Iris pigment epithelial cell (primary cell): ENCODE measurements at places on chromosomes 2 and 18.

GRCh38 chr2:135685361-135685760 is 56.3 kb upstream of the UBXN4 start:
- DNase-seq = peak; percentile 88

- DNase-seq = no peak
These were observed 104.9 kb downstream of the STPG4 start for GRCh38 chr2:47050021-47050760.

- peak; percentile 66 for DNase-seq
These were observed 63.3 kb downstream of the TGOLN2 start for GRCh38 chr2:85264471-85264870.

GRCh38 chr2:137842430-137842829 is 121.8 kb upstream of the HNMT start:
- no peak for DNase-seq

DNA sequence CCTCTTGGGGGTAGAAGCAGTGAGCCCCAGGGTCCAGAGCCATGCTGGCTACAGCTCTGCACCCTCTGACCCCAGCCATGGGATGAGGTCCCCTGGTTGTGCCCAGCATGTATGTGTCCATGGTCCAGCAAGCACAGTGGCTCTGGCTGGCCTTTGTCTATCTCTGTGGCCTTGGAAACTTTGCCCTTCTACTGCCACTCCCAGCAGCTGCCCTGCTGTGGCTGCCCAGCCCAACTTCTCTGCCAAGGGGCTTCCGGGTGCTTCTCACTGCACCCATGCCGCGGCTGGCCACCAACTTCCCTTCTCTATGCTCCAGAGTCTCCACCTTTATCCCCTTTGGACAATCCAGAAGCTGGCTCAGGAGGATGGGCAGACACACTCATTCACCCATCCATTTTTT is 18.8 kb downstream of the TMEM185B start:
- DNase-seq = no peak

DNA sequence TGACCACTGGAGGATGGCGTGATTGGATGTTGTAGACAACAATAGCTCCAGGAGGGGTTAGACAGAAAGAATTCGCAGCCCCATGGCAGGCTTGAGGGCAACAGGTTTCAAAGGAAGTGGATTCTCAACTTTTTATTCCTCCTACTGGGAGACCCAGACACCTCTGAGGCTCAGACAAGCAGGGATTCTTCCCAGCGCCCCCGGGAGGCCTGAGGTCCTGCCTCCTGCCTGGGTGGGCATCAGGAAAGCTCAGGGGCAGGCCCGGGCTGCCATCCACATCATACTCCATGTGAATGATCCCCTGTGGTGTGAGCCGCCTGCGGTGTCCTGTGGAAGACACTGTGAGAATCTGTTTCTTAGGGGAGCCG is 203.5 kb downstream of the CYP26B1 start:
- DNase-seq = no peak

- DNase-seq = peak; percentile 0
These were observed 684.6 kb upstream of the FANCL start for GRCh38 chr2:58925676-58926081.

- DNase-seq = no peak
These were observed 27.7 kb upstream of the CPS1 start for GRCh38 chr2:210528716-210529115.

GRCh38 chr18:58937887-58938267 is 73.2 kb downstream of the ZNF532 start:
- peak; percentile 24 for DNase-seq

GRCh38 chr2:221674446-221674845 is 102.3 kb upstream of the EPHA4 start:
- DNase-seq = no peak

- no peak for DNase-seq
These were observed 92.2 kb upstream of the SETBP1 start for GRCh38 chr18:44588508-44588907.

GRCh38 chr2:136114382-136114781 is 3.6 kb downstream of the CXCR4 start:
- no peak for DNase-seq

DNA sequence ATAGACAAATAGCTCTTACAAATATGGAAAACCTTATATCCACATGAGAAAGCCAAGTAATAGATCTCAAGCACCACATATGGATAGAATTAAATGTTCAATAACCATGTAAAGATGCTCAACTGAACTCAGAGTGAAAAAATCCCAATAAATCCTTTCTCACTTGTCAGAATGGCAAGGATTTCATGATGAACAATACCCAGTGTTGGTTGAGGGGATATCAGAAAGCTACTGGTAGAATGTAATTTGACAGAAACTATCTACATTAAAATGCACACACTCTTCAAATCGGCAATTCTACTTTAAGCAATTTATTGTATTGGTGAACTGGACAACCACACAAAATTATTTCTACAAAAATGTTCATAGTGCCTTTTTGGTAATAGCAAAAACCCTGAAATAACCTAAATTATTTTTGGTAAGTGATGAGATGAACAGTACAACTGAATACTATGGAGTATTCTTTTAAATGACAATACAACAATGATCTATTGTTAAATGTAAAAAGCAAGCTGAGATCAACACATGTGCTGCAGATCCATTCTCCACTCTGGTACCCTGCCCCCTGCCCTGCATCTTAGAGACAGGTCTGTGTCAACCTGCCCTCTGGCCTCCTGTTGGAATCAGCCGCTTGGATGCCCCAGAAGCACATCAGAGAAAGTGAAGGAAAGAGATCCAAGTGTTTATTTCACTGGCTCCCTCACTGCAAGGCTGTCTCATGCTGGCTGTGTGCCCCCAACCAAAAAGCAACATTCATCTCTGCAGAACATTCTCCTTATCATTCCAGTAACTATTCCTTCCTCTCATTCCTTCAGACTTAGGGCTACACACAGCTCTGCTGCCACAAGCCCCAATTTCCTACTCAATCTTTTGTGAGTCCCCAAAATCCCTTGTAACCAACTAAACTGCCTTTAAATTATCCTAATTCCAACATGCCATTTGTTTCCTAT is 442.5 kb downstream of the LRATD1 start:
- no peak for DNase-seq

GRCh38 chr2:53397085-53397484 is 370.5 kb upstream of the CHAC2 start:
- no peak for DNase-seq

- DNase-seq = no peak
These were observed 238.2 kb downstream of the SATB2 start for GRCh38 chr2:199219551-199219950.

GRCh38 chr2:99860720-99861375 is 281.5 kb downstream of the AFF3 start:
- DNase-seq = no peak

GRCh38 chr2:206480161-206480560 is 36.8 kb downstream of the ADAM23 start:
- DNase-seq = peak; percentile 77

DNA sequence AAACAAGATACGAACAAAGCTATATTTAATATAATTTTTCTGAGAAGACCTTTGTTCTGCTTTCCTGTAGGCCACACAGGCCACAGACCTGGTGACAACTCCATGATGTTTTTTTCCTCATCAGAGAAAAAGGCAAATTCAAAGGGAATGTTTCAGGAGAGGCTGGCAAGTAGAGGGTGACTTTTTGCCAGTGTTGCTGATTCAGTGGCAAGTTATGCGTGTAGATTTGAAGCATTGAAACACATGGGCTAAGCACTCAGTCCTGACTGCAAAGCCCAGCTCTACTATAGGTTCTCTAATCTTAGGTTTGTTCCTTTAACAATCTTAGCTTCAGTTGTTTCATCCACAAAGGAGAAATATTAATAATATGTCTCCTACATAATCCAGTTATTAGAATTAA is 499.8 kb downstream of the SUCLG1 start:
- no peak for DNase-seq

DNA sequence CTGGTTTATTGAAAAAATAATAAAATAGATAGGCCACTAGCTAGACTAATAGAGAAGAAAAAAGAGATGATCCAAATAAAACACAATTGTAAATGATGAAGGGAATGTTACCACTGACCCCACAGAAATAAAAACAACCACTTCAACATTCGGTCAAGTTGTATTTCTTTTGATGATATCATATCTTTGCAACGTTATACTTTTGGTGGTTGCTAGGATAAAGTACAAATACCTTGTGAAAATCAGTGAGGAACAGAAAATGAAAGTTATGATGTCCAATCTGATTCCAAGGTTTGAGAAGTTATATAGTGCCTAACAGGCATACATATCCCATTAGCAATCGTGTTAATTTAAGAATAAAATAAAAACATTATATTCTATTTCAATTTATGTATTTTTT is 6.6 kb upstream of the ASNSD1 start:
- peak; percentile 81 for DNase-seq

- DNase-seq = no peak
These were observed 361.6 kb downstream of the SOX11 start for GRCh38 chr2:6053743-6054142.

DNA sequence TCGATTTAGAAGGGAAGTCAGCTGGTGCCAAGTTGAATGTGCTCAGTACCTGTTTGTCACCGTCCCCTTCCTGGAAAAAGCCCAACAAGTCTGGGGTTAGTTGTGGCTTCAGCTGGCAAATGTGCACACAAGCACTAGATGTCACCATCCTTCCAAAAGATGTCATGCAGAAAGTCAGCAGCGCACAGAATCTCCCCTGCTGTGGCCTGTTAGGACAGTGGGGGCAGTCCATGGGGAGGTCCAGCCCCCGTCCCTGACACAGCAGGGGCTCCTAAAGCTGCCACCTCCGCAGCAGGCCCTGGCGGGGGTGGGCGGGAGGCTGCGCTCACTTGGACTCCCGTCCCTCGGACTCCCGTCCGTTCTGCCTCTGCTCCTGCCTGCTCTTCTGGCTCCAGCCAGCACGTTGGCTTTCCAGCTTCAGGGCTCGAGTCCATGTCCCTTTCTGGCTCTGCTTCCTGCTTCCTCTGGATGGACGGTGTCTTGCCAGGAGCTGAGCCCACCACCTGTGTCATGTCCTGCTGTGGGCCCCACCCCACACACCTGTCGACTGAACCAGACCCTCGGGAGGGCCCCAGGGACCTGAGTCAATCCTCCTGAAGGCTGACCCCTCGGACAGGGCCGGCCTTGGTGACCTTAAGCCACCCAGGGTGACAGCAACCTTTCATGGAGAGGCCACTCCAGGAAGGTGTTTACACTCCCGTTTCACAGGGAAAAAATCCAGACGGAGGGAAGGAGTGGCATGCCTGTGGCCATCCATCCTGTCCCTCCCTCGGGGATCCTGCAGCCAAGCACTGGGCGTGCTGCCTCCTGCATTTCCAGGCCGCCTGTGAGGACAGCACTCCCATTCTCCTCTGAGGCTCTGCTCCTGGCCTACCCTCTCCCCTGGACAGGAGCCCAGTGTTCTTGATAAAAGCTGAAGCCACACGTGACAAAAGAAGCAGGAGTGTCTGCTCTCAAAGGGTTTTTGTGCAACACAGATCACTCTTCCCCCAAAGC is 8.5 kb downstream of the RAB17 start:
- DNase-seq = peak; percentile 57

- no peak for DNase-seq
These were observed 620 bp downstream of the SLC14A1 start for GRCh38 chr18:45724601-45725000.

DNA sequence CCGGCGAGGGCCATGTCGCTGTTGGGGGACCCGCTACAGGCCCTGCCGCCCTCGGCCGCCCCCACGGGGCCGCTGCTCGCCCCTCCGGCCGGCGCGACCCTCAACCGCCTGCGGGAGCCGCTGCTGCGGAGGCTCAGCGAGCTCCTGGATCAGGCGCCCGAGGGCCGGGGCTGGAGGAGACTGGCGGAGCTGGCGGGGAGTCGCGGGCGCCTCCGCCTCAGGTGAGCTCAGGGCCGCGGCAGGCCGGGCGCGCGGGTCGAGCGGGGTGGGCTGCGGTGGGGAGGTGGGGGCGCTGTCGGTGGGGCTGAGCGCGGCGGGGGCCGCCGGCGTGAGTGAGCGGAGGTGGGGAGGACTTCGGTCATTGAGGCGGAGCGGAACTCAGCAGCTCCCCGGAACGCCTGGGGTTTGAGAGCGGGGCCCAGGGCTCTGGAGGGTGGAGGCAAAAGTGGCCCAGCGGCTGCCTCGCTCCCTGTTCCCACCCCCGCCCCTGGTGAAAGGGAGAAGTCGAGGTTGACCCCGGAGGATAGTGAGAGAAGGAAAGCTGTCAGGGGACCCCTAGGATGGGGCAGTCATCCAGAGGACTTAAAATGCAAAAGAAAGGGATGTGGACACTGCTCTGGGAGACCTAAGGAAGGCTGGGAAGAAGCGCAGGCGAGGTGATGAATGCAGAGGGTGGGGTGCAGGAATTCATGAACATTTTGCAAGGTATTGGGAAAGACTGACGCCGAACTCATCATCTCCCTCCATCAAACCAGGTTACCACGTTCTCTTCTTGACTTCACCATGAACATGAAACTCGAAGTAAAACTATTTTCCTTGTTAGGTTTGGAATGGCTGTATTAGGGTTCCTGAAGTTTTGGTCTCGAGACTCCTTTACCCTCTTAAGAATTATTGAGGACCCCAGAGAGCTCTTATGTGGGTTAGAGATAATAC is 633 bp downstream of the MALT1 start:
- DNase-seq = peak; percentile 68

- no peak for DNase-seq
These were observed 9.8 kb downstream of the POU3F3 start for GRCh38 chr2:104863468-104864279.

DNA sequence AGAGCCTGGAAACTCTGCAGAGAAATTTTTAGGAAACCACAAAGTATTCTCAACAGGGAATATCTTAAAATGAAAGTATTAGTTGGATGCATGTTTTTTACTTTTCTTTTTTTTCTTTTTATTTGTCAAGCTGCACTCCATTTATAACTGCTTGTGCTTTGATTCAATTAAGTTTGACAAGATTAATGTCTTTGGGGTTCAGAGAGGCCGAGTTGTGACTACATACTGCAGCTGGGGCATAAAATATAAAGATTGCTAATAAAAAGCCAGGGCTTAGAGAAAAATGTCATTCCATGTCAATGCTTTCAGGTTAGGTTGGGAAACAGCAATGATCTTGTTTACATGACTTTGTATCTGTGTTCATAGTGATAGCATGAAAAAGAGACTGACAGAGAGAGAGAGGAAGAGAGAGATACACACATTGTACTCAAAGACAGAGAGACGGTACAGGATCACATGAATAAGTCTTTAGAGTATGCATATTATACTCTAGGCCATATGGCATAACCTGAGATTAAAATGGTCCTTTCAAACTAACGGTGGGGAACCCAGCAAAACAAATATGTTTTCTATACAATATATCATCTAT is 1022.3 kb upstream of the CNTNAP5 start:
- DNase-seq = no peak

DNA sequence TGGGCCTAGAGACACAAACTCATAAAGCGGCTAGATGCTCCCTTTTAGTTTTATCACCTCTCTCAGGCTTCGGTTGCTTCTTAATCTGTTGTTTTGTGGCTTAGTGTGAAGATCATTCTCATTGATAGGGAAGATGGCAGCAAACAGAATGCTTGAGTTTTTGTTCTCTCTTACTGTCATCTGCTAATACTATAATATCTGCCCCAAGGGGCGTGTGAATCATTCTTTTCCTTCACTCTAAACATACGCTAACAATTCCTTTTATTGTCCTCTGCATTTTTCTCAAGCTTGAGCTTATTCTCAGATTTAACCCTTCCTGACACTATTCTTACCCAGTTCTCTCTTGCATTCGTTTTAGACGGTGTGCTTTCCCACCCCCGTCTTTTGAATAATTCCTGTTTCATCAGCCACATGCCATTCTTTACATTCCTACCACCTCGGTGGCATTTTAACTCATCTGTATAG is 323.9 kb upstream of the NRP2 start:
- peak; percentile 33 for DNase-seq

GRCh38 chr18:49648811-49649210 is 87.0 kb downstream of the LIPG start:
- no peak for DNase-seq
